ENCODE measurements at places on chromosomes 7 and 10.

DNA sequence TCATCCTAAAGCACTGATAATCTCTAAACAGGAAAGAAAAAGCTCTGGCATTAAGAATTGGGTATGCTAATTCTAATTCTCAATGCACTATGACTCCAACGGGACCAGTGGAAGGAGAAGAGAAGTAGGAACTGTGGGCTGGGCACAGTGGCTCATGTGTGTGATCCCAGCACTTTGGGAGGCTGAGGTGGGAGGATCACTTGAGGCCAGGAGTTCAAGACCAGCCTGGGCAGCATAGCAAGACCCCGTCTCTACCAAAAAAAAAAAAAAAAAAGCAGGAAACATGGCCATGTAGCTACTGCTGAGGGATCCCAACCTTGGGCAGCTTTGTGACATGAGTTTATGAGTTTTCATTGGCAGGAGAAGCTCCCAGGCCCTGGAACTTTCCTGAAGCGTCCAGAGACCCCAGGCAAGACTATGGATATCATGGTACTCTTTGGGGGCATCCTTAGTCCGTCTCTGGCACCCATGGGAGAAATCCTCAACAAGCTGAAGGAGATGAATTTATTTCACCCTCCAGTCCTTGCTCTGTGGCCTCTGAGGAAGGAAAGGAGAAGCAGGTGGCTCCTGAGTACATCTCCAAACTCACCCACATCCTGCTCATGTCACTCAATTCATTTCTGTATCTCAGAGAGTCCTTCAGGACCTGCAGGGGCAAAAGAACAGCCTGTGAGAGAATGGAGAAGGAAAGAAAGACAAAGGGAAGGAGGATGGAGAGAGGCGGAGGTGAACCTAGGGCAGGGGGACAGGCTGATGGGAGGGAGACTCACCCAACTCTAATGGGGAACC lies 99.5 kb downstream of the SPDYE5 start:
- no peak for DNase-seq

GRCh38 chr10:101285519-101286070 lies 56.3 kb upstream of the LBX1 start:
- no peak for DNase-seq

DNA sequence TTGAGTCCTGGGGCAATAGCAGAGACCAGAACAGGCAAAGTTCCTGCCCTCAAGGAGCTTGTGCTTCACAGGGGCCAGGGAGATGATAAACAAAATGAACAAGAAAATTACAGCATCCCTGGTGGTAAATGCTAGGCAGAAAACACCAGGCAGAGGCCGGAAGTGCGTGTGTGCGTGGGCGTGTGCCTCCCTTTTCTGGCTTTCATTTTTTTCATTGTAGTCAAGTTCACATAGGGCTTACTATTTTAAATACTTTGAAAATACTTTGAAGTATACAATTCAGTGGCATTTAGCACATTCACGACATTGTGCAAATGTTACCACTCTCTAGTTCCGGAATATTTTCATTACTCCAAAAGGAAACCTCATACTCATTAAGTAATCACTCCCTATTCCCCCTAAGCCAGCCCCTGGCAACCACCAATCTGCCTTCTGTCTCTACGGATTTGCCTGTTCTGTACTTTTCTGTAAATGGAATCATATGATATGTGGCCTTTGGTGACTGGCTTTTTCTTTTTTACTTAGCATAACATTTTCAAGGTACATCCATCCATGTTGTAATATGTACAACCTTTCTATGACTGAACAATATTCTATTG lies 88.1 kb upstream of the PDCD4 start:
- no peak for DNase-seq

- DNase-seq: peak; percentile 52
These were observed 58.7 kb upstream of the PRPS1L1 start for GRCh38 chr7:18086165-18087025.

DNA sequence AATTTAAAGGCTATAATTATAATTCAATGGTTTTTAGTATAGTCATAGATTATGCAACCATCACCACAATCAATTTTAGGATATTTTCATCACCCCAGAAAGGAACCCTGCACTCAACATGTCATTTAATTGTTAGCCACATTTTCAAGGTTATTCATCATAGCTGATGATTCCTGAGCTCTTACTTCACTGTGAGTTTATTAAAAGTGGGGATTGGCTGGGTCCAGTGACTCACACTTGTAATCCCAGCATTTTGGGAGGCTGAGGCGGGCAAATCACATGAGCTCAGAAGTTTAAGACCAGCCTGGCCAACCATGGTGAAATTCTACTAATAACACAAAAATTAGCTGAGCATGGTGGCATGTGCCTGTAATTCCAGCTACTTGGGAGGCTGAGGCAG lies 787 bp downstream of the CCL26 start:
- no peak for DNase-seq

DNA sequence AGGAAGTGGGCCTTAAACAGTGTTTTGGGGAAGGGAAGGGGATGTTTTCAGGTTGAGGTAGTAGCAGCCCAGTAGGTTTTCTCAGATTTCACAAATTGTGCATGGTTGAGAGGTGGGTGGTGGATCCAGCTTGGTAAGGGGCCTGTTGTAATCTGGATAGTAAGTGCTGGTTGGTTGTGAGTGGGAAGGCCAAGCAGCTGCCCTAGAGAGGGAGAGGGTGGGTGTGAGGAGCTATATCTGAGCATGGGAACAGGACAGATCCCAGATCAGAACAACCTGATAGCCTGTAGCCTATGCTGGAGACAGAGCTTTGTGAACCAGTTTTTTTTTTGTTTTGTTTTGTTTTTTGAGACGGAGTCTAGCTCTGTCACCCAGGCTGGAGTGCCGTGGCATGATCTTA lies 53.9 kb upstream of the ZMIZ2 start:
- DNase-seq: no peak

DNA sequence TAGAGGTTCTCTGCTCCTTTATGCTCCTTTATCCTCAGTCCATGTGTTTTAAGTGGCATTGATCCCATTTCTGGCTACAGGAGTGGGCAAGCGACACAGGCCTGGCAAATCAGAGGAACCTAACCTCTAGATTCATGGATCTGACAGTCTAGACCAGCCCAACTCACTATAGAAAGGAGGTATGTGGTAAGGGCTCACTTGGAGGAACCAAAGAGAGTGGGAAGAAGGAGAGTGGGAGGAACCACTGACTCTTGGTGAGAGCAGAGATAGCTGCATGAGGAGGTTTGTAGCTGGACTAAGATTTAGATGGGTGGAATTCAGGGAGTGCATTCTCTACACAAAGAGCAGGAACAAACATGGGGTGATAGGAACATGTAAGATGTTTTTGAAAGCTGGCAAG lies 11.6 kb upstream of the FRAT1 start:
- DNase-seq: no peak

GRCh38 chr7:28608731-28609130 lies 196.4 kb downstream of the CREB5 start:
- DNase-seq: no peak

DNA sequence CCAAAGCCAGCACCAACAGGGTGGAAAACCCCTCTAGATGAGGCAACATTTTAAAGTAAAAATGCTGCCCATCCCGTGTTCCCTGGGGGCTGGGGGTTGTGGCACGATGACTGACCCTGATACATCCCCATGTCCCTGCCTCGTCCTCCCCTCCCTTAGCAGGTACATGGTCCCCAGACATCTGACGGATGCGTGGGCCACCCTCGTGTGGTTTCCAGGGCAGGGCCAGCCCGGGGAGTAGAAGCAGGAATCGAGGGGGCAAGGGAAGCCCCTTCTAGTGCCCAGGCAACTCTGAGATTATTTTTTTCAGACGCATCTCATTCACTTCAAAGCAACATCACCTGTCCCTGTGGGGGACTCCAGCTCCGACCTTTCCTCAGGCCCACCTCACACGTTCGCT lies 3.5 kb downstream of the TMEM130 start:
- DNase-seq: no peak

DNA sequence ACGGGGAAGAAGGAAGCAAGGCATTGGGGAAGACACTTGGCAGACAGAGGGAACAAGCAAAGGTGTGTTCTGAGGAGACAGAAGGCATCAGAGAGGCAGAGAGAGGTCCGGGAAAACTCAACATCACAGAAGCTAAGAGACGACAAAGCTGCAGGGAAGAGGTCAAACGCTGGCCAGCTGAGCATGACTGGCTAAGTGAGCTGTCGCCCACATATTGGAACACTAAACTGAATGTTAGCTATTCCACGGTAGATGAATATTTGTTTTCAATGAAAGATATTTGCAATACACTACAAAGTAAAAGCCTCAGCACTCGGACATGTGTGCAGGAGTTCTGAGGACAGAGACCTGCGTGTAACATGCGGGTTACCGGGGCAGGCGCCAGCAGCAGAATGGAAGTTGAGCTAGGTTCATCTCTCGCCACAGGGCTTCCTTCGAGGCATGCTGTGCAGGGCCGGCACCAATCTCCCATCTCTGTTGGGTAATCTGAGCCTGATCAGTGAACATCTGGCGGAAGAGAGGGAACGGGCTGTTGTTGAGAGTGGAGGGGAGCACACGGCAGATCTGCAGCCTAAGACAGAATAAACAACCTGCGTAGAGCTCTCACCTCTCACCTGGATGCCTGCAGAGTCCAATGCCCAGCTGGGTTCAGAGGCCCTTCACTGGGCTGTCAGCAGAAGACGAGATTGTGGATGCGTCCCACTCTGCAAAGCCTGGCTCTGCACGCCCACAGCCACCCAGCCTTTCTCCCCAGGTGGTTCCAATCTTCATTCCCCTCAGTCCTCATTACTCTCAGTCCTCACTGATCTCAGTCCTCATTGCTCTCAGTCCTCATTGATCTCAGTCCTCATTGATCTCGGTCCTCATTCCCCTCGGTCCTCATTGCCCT lies 35.9 kb downstream of the INSIG1 start:
- no peak for DNase-seq

DNA sequence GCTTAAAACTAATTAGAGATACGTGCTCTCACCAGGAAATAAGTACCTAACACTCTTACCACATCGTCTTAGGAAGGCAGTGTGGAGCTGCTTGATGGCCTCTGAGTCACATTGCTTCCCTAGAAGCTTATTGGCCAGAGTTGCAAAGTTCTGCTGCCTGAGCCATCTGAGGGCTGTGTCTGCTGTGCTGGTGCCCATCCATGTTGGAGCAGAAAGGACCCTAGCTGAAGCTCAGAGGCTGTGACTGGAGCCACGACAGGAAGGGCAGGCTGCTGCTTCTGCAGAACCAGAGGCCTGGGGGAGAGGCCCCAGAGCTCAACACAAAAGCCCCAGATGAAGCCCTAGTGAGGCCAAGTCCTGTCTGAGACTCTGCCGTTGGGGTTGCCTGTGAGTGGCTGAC lies 64.8 kb upstream of the IGFBP3 start:
- DNase-seq: no peak

DNA sequence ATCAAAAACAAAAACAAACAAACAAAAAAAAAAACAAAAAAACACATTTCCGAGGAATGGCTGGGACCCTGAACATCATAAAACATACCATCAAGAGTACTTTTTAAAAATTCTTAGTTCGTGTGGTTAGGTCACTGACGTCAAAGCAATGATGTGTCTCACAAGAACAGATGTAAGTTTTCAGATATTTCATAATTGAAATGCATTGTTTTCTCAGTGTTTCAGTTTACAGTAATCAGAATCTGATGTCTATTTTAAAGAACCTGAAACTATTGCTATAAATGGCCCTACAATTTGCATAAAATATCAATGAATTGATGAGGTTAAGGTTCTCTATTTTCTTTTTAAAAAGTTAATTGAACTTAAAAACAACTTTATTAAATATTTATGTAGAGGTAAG lies 103.7 kb upstream of the HGF start:
- DNase-seq: no peak

- DNase-seq: no peak
These were observed 11.3 kb downstream of the FAM221A start for GRCh38 chr7:23691320-23691719.

- DNase-seq: no peak
These were observed 23.4 kb upstream of the DMTF1 start for GRCh38 chr7:87128861-87129267.

GRCh38 chr10:124989526-124989925 lies 47.6 kb downstream of the ZRANB1 start:
- DNase-seq: no peak
